Dermis blood vessel endothelial cell (primary cell): ENCODE measurements at places on chromosomes 5 and 9. TPM values are rescaled to one million over a fixed set of nuclear protein-coding genes. Genes with fewer than 3 reads are reported as not detected.

The SLC45A2 gene
- total RNA-seq = 0.09 TPM in 1 of 2 replicates, not detected in the other

The CCDC152 gene
- 0.51 and 0.74 TPM in 2 replicates for total RNA-seq

The PCDHB7 gene
- 0.68 and 0.74 TPM in 2 replicates for total RNA-seq

The PCAT7 gene
- total RNA-seq = not detected in 2 replicates

The PCDHAC2 gene
- total RNA-seq = 0.28 and 0.34 TPM in 2 replicates

The PAEP gene
- total RNA-seq = not detected in 2 replicates

The CCL27 gene
- total RNA-seq = not detected in 2 replicates

The CYLC2 gene
- total RNA-seq = not detected in 2 replicates

The CSNK1A1 gene
- 415 and 530 TPM in 2 replicates for total RNA-seq

The C9orf50 gene
- total RNA-seq = not detected in 2 replicates

The PCDHAC1 gene
- under 0.01 and 0.17 TPM in 2 replicates for total RNA-seq

The CKMT2 gene
- total RNA-seq = 0.51 and 0.56 TPM in 2 replicates

The TOR2A gene
- total RNA-seq = 7.7 and 13.2 TPM in 2 replicates

The ECSCR gene
- 404 and 423 TPM in 2 replicates for total RNA-seq

The DRD1 gene
- total RNA-seq = not detected in 2 replicates

The TRIM36 gene
- 0.23 and 0.34 TPM in 2 replicates for total RNA-seq

The CMBL gene
- total RNA-seq = 3.6 and 6.3 TPM in 2 replicates
